ENCODE measurements at places on chromosomes 3 and 15. TPM values are rescaled to one million over a fixed set of nuclear protein-coding genes. Genes with fewer than 3 reads are reported as not detected.

- no peak for ATAC-seq
Measured at GRCh38 chr3:117114517-117115265, 405.1 kb downstream of the TUSC7 start.

DNA sequence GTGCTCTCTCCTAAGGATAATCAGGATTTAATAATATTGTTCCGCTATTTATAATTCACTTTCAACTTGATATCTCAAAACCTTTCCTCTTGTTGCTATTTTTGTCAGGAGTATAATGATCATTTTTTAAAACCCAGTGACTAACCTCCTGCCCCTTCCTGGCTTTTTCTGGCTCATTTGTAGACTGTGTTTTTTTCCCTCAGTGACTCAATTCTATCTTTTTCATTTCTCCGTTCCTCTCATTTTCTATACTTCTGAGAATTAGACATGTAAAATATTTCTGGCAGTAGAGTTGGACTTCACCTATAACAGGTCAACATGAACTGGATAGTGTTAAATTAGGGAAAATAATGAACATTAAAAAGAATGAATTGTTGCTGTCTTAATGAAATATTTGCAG lies 490.7 kb downstream of the EDEM1 start:
- no peak for ATAC-seq

DNA sequence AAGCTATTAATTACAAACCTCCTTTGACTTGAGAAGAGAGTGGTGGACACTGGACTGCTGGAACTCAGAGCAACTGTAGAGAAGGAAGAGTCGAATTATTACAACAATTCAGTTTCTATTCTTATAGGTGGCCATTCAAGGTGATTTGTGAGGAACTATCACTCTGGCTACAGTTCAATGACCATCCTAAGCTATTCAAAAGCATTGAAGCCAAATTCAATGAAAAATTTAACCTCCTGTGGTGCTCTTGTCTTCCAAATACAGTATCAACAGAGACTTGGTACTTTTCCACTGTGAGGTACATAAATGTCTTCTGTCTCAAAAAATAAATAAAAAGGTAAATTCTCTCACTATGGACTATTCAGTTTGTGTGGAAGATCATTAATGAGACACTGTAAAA lies 513.3 kb upstream of the SEMA6D start:
- no peak for ATAC-seq

DNA sequence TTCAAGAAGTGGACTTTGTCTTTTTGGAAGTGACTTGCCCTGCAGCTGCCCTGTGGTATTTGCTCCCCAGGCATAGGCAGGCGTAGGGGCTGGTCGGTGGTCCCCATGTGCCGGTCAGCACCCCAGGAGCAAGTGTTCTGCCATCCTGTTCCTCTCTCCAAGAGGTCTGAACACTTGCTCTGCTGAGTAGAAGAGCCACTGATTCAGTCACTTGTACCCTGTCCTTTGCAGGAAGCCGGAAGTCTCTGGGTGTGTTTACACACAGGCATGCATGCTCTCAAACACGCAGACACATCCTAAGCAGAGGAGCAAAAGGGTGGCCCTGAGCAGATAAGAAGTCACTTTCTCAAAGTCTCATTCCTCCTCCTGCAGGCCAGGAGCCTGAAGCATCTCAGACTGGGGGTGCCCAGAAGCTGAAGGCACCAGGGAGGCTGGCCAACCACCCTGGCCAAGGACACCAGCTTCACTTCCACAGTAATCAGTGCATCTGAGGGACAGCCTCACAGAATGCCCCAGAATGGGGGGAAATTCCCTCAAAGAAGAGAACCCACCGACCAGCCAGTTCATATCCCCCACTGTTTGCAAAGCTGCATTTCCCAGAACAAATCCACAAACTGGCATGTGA lies 88.7 kb upstream of the POMGNT2 start:
- no peak for ATAC-seq

GRCh38 chr3:58329150-58329921 lies 3.4 kb upstream of the PXK start:
- ATAC-seq = no peak

- no peak for ATAC-seq
Measured at GRCh38 chr15:41233367-41233771, 2.3 kb downstream of the CHP1 start.

DNA sequence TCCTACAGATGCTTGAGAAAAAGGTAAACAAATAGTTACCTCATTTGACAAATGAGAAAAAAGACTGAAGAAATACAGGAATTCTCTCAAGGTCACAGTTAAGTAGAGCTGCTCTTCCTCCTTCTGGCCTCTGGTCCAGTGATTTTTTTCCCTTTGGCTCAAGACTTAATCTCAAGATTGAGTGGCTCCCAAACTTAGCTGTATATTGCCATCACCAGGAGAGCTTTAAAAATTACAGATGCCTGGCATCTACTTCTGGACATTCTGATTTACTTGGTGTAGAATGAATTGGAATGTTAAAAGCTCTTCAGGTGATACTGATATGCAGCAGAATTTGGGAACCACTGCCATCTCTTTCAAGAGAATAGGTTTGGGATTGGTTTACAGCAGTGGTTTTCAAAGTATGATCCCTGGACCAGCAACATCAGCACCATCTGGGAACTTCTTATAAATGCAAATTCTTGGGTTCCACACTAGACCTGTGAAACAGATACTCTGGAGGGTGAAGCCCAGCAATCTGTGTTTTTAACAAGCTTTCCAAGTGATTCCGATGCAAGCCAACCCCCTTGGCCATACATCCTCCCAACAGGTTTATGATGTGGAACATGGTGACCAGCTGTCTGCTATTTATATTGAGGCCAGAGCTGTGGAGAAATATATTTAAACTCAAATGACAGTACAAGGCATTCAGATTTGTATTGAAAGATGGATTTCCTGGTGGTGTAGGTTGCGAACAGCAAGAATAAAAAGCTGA lies 333.0 kb upstream of the RARB start:
- no peak for ATAC-seq

- ATAC-seq = peak; percentile 75
Measured at GRCh38 chr3:30180310-30181177, 425.9 kb upstream of the TGFBR2 start.

DNA sequence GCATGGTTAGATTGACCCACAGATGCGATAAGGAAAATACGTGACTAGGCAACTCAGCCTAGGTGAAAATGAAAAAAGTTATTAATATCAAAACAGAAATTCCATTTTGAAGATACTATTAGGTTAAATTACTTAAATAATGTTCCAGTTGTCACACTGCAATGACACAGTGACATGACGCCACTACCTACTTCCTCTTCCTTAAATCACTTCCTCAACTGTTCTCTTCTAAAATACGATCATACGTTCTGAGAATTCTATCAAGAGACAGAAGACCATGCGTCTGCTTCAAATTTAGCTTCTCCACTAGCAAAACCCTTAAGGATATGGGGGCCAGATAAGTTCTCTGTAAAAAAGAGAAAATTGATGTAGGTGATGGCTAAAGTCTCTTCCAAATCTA lies 18.2 kb downstream of the CMTM6 start:
- ATAC-seq = no peak

DNA sequence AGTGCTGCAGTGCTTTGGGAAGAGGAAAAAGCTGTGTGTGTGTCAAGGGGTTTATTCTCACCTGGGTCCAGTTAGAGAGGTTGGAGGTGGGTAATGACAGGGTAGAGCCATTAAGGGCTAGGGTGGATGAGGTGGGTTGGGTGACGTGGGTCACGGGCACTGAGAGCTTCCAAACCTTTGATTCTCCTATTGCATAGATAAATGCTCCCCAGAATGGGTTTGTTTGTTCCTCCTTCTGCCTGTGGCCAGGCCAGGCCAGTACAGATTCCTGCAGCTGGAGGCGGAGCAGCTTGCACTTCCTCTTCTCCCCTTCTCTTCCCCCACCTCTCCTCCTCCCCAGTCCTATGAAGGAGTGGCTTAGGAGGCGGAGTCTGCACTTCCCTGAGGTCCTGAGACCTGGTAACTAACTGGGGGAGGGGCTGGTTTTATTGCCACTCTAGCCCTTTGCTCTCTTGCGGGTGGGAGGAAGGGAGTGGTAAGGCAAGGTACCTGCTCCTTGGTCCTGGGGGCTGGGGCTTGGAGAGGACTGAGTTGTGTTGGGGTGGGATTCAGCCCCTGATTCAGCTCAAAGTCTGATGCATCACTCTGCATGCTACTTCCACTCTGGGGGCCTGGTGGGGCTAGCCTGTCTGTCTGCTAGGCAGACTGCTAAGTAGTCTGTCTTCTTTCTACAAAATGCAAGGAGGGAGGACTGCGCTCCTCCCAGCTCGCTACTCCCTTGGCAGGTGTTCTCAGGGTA lies 3.5 kb downstream of the SPINT1 start:
- ATAC-seq = peak; percentile 33

- no peak for ATAC-seq
Measured at GRCh38 chr3:114293838-114294535, at the start of gene TIGIT. TIGIT (plus strand) TSS chr3:114294028; CDS start chr3:114294062, 34 bp downstream.

DNA sequence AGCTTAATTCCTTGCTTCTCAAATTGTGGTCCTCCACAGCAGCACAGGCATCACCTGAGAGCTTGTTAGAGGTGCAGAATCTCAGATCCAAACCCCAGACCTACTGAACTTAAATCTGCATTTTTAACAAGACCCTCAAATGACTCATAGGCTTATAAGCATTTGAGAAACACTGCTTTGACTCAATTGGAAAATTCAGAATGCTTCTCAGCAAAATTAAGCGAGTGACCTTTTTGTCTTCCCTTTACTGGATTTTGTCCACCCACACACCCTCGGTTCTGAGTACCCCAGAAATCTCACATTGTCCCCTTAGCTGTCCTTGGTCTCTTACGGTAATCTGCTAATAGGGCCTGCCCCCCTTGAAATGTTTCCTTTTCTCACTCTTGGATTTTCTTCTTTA lies 17.9 kb downstream of the CD80 start:
- no peak for ATAC-seq

GRCh38 chr3:194079702-194080172 lies 56.2 kb upstream of the HES1 start:
- no peak for ATAC-seq

DNA sequence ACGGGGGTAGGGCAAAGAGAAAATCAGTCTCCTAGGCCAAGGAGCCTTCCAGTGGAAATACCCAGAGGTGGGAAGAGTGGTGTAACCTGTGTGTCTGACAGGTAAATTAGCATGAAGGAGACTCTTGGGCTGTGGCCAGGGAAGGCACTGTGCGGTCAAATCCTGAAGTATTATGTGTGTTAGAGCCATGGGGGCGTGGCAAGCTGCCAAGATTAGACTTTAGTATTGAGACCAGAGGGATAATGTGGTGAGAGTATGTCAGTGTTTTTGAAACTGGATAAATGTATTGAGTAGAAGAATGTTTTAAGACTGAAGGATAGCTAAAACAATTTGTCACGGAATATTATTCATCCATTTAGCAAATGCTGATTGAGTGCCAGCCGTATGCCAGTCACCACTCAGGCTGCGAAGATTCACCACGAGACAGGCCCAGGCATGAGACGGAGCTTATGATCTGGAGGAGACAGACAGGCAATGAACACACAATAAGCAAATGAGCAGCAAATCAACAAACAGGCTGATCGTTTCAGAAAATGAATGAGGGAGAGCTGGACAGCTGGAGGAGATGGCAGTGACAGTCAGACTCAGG lies 445.9 kb downstream of the MCTP2 start:
- no peak for ATAC-seq

DNA sequence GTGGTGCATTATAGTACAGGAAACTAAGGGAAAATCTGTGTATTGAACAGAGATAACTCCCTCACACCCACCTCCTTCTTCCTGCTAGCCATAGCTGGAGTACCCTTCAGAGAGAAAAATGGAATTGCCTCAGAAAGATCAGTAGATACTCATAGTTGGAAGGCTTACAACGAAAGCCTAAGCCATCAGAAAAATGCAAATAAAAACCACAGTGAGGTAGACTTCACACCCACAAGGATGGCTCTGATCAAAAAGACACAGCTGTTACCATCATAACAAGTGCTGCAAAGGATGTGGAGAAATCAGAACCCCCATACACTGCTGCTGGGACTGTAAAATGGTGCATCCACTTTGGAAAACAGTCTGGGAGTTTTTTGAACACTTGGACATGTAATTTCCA lies 7.4 kb upstream of the DLG1 start:
- no peak for ATAC-seq

PLA2G4F gene
- 0.67 TPM for total RNA-seq

MUC13 gene
- not detected for total RNA-seq

LPP gene
- 2,297 TPM for total RNA-seq

PAK6 gene
- 2.2 TPM for total RNA-seq

PARP3 gene
- total RNA-seq = 19.5 TPM

IQCH gene
- total RNA-seq = 4.6 TPM
